MV-4-11 (cell line): ENCODE measurements at places on chromosomes 5 and 9.

GRCh38 chr5:77033338-77033737 is 3.1 kb downstream of the AGGF1 start:
- no peak for DNase-seq

- peak; percentile 6 for DNase-seq
Observed at GRCh38 chr9:137807721-137808703, 69.6 kb upstream of the CACNA1B start.

GRCh38 chr5:6423327-6424109 is 25.1 kb upstream of the UBE2QL1 start:
- no peak for DNase-seq

DNA sequence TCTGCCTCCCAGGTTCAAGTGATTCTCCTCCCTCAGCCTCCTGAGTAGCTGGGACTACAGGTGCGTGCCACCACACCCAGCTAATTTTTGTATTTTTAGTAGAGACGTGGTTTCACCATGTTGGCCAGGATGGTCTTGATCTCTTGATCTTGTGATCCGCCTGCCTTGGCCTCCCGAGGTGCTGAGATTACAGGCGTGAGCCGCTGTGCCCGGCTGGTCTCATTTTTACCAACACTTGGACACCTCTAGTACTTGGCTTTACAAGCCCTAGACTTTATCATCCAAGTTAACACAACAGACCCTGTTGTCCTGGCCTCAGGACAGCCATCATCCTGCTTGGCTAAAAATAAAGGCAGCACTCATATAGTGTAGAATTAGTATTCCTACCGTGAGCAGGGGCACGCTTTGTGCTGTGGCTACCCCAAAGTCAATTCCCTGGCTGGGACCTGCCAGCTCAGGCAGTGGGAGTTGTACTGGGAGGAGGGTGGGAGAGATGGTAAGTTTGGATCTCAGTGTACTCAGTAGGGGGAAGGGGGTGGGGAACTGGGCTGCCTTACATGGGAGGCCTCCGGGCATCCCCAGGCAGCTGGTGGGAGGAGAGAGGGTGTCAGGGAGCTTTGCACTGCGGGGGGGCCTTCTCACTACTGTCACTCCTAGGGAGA is 6.6 kb downstream of the PDZD2 start:
- no peak for DNase-seq

DNA sequence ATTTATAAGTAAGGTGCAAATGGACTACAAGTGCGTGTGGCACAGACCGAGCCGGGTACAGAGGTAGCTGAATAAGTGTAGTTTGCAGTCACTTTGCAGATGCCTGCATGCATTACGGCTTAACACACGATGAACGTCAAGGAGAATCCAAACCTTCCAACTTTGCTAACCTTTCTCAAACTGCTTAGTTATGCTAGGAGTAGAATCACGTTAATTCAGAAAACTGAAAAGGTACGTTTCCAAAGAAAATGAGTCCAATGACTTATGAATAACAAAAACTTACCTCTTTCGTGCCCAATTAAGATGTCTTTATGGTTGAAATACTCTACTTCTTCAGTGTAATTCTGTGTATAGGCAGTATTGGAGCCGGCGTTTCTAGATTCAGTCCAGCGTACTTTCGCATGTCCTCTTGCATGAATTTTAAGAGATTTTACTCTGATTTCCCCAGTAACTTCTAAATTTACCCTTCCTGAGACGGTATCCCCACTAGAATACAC is 539 bp downstream of the ARRDC3 start:
- peak; percentile 22 for DNase-seq

DNA sequence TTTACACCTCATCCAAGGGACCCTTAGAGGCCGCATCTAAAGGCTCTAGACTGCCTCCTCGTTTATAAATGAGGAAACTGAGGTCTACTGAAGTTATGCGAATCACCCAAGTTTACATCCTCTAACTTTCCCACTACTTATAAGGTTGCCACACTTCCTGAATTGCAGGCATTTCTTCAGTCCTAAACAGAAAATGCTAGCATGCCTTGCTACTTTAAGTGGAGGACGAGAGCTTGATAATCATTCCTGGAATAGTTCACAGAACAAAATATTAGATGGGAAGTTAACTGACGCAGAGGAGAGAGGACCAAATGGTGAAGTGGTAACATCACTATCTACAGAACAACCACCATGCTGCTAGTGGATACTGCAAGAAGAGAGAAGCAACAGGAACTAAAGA is 85.8 kb downstream of the GNAQ start:
- peak; percentile 88 for DNase-seq

- no peak for DNase-seq
Observed at GRCh38 chr5:118397236-118397635, 591.1 kb downstream of the DTWD2 start.

- no peak for DNase-seq
Observed at GRCh38 chr9:135968083-135968476, 6.9 kb upstream of the UBAC1 start.
